ENCODE measurements at places on chromosomes 16 and 17.

GRCh38 chr17:66509926-66510325, 207.5 kb downstream of the PRKCA start:
- DNase-seq = no peak

DNA sequence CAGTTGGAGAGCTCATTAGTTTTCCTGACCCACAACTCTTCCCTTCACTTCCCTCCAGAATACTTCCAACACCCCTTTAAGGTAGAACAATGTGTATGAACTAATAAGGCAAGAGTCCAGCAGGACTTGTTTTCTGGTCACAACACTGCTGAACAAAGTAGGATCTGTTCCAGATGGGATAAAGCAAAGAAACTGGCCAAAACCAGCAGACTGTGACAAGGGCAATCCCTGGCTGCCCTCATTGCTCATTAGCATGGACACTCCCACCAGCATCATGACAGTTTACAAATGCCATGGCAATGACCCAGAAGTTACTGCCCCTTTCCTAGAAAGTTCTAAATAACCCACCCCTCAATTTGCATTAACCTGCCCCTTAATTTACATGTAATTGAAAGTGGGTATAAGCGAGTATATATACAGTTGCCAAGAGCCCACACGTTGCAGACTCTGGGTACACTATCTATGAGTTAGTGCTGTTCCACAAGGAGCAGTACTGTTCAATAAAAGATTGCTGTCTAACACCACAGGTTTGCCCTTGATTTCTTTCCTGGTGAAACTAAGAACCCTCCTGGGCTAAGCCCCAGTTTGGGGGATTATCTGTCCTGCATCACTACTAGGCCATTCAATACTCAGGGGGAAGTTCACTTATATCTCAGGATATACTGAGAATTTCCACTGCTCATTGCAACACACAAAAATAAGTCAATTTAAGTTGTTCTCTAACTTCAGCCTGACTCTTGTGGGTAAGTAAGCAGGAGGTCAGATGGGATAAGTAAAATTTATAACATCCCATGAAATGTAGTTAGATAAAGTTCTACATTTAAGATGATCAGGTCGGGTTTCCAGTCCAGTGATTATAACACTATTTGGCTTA, 82.3 kb downstream of the SSH2 start:
- DNase-seq = no peak

DNA sequence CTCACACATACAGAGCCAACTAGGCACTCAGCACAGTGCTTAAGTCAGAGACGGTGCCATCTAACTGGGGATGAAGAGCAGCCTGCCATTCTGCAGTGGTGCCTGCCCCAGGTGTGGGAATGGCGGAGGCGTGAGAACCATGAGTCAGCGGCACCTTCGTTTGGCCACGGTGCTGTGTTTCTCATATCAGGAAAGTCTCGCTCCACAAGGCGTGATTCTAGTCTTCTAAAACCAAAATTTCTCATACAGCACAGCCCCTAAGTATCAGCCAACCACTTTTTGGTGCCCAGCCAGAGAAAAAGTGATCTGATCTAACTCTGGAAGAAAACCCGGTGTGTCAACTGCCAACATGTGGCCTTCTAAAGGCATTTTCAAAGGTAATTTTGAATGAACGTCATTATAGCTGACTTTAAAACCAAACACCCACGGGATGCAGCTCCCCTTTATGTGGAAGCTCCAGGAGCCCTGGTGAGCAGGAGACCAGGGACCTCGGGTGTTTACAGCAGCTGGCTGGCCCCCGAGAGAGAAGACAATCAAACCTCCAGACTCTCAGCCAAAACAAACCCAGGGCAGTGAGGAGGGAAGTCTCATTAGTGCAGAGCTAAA, 54.6 kb downstream of the ABCC12 start:
- no peak for DNase-seq

DNA sequence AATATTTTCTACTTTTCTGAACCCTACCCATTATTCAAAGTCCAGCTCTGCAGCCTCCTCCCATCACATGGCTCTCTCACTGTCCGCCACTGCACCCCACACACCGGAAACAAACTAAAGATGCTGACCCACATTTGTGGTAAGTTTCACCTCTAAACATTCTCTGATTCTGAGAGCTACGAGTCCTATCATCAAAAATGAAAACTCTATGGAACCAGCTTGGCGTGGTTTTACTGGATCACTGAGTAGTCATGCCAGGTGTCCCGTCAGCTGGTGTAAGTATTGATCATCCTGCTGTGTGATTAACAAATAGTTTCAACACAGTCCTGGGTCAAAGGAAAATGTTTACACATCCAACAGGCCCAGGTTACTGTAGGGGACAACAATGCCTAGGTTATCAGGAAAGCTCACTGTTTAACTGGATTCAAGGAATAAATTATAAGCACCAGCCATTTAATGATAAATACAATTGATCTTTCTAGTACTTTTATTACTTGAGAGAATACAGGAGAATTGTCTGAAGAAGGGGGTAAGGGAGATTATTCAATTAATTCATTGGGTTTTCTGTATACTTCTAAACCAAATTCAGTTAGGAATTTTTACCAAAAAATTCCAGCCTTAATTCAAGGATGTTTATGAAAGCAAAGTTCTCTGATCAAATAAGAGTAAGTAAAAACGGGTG, 33.9 kb downstream of the CYTH1 start:
- DNase-seq = no peak

DNA sequence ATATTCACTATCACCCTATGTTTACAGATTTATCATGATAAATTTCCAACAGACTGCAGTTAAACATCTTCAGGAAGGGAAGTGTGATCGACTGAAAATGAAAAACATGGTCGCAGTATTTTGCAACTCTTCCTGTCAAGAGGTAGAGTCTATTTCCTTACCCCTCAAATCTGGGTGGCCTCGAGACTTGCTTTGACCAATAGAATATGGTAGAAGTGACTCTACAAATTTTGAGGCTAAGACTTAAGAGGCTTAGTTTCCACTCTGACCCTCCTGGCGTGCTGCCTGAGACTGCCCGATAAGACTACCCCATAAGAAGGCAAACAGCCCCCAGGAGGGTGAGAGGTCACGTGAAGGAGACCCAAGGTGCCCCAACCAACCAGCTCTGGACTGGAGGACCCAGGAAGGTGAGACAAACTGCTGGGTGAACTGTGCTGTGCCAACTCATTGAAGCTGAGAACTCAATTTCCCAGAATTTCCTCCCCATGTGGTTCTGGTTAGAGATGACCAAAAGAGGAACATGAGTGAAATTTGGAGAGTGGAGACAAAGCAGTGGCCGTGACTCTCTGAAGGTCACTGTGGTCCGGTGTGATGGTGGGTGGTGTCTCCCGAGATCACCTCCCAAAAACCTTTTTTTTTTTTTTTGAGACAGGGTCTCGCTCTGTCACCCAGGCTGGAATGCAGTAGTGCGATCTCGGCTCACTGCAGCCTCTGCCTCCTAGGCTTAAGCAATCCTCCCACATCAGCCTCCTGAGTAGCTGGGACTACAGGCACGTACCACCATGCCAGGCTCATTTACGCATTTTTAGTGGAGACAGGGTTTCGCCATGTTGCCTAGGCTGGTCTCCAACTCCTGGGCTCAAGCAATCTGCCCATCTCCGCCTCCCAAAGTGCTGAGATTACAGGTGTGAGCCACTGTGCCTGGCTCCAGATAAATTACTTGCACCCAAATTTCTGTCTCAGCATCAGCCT, 38.2 kb upstream of the LITAF start:
- DNase-seq = no peak

- DNase-seq = no peak
These were observed 9.4 kb downstream of the CCDC182 start for GRCh38 chr17:57735707-57736106.

DNA sequence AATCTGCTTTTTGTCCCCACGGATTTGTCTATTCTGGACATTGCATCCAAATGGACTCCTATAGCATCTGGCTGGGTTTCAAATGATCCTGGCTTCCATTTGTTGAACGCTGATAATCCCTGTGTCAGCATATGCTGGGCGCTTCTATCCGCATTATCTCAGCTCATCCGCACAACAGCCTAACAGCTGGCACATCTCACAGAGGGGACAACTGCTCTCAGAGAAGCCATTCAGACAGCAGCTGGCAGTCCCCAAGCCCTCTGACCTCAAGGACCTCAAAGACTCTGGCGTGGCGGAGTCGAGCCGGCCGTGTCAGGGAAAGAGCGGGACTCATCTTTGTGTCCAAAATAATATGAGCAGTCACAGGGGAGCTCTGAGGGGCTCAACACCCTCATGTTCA, 82.3 kb downstream of the NT5M start:
- DNase-seq = no peak

DNA sequence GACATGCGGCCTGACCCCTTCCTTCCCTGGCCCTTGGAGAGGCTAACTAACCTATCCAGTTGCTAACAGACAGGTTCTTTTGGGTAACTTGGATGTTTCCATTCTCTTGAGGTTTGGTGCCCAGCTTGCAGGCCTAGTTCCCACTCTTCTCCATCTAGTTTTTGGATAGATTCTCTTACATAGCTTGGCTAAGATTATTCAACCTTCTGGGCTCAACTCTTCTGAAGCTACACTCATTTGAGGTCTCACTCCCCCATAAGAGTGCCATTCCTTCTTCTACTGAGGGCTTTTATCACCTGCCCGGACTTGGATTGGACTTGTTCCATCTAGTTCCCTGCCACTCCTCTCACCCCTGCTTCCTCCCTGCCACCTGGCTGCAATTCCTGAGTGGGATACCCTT, 44.1 kb upstream of the MARCHF10 start:
- no peak for DNase-seq

All from NCI-H446 (cell line).